ENCODE measurements at places on chromosomes 4 and X. TPM values are rescaled to one million over a fixed set of nuclear protein-coding genes. Genes with fewer than 3 reads are reported as not detected.

- peak; percentile 42 for DNase-seq
These were observed 153.1 kb downstream of the NPNT start for GRCh38 chr4:106048250-106048971.

GRCh38 chr4:111282035-111282434 is 659.2 kb upstream of the PITX2 start:
- DNase-seq, result no peak

DNA sequence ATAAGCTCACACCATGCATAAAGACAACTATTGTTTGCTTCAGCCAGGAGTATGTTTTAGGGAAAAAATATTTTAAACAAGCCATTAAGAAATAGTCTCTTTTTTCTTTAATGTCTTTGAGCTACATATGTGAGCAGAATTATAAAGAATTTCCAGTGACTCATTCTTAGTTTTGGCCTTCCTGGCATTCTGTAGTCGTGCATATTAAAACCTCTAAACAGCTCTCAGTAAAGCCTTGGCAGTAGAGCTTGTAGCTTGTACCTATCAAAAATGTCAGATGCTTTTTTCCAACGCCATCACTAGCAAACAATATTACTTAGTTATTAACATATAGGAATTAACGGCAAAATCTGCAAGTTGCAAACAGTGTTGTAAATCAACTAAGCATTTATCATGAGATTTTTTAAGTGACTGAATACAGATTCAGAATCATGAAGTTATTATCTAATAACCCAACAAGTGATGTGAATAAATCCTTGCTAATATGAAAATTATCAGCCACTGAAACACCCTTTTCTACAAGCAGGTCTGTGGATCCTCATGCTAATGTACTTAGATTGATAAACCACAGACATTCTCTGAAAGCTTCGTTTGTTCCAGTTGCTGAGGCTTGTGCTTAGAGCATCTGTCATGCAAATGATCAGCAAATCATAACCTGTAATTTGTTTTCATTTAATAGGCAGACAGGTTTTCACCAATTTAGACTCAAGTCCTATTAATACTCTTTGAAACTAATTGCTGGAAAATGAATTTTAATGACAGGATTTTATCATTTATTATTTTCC is 412.0 kb upstream of the ATOH1 start:
- no peak for DNase-seq

CCNG2 gene
- 28.3 TPM for total RNA-seq

DNA sequence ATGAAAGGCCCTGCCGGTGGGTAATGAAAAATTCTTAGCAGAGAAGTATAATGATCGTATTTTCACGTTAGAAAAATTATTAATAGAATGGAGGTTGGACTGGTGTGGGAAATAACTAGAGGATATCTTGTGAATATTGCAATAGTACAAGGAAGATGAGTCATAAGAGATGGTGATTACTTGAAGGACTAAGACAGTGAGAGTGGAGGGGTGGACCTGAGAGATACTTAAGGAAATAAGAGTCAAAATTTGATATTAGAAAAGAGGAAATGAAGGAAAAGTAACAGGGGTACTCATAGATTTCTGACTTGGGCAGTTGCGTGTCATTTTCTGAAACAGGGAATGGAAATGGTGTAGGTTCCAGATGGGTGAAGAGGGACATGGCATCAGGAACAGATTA is 1.7 kb upstream of the USP53 start:
- no peak for DNase-seq

GRCh38 chrX:56569378-56570057 is 6.1 kb downstream of the UBQLN2 start:
- DNase-seq, result no peak

ZNF280C gene
- 7.3 TPM for total RNA-seq

- no peak for DNase-seq
These were observed 70.1 kb upstream of the PCDH18 start for GRCh38 chr4:137602436-137602835.

DNA sequence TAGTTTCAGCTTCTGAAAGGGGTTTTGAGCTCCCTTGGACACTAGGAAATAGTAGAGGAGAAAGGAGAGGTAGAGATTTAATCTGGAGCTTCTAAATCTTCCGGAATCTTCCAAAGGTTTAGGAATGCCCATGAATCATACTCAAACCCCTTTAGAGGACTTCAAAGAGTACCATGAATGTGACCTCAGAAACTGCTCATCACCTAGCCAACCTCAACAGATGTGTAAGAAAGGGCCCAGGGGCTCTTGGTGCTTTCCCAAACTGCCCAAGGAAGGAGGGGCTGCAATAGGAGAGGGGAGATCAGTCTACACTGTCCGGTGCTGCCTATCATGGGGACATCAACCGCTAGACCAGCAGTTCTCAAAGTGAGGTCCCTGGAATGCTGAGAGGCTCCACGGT is 109.1 kb downstream of the RBM47 start:
- no peak for DNase-seq

GRCh38 chrX:39855748-39856129 is 242.0 kb downstream of the BCOR start:
- DNase-seq, result peak; percentile 24

- DNase-seq, result no peak
These were observed 279.7 kb upstream of the GNPDA2 start for GRCh38 chr4:45006078-45006477.

Measured in endothelial cell of umbilical vein (primary cell).